Inflammatory macrophage treated with lipopolysaccharide for 1 hour (primary cell): ENCODE measurements at places on chromosomes 1 and 21.

GRCh38 chr1:64912191-64912590 is 54.2 kb downstream of the JAK1 start:
- no peak for DNase-seq

DNA sequence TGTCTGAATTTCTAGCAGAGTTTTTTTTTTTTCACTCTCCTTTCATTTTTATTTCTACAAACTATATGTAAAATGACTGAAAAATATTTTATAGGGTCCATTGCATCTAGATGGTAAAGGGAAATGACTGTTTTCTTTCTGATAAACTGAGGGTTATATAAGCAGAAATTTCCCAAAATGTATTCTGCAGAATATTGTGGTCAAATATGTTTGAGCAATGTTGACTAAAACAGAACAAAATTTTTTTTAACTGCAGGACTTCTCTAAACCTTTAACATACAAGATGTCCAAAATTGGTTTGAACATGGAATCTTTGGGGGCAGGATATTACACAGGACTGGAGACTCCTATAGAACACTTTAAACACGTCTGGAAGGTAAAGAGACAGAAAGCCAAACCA is 190.5 kb downstream of the TOMM20 start:
- DNase-seq = peak; percentile 75

DNA sequence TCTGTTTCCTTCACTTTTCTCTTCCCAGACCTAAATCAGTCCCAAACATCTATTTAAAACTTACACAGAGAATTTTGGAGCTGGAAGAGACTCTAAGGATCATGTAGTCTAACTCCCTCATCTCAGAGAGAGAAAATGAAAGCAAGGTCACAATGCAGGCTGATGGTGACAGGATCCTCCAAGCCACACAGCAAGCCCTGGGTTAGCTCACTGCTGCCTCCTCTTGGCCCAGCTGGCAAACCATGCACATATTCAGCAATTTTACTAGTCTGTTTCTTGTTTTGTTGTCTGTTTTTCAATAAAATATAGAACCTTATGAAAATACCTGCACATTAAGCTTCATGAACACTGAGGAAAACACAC is 27.7 kb upstream of the LY9 start:
- DNase-seq = peak; percentile 88

DNA sequence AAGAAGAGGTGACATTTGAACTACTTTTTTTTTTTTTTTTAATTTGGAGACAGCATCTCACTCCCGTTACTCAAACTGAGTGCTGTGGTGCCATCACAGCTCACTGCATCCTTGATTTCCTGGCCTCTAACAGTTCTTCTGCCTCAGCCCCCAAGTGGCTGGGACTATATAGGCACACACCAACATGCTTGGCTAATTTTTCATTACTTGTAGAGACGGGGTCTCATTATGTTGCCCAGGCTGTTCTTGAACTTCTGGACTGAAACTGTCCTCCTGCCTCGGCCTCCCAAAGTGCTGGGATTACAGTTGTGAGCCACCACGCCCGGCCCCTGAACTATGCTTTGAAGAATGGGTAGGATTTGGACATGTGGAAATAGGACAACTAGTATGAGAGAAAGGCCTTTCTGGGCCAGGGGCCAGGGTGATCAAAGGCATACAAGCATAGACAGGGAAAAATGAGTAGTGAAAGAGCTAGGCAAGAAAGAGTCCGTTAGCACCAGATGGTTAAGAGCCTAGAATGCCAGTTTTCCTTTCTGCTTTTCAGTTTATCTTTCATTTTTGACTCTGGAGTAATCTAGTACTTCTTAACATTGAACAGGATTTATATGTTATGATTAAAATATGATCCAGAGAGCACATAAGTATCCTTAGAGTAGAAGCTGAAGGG is 6.3 kb downstream of the RABGAP1L start:
- no peak for DNase-seq

GRCh38 chr1:41802532-41803501 is 115.9 kb downstream of the HIVEP3 start:
- peak; percentile 77 for DNase-seq

DNA sequence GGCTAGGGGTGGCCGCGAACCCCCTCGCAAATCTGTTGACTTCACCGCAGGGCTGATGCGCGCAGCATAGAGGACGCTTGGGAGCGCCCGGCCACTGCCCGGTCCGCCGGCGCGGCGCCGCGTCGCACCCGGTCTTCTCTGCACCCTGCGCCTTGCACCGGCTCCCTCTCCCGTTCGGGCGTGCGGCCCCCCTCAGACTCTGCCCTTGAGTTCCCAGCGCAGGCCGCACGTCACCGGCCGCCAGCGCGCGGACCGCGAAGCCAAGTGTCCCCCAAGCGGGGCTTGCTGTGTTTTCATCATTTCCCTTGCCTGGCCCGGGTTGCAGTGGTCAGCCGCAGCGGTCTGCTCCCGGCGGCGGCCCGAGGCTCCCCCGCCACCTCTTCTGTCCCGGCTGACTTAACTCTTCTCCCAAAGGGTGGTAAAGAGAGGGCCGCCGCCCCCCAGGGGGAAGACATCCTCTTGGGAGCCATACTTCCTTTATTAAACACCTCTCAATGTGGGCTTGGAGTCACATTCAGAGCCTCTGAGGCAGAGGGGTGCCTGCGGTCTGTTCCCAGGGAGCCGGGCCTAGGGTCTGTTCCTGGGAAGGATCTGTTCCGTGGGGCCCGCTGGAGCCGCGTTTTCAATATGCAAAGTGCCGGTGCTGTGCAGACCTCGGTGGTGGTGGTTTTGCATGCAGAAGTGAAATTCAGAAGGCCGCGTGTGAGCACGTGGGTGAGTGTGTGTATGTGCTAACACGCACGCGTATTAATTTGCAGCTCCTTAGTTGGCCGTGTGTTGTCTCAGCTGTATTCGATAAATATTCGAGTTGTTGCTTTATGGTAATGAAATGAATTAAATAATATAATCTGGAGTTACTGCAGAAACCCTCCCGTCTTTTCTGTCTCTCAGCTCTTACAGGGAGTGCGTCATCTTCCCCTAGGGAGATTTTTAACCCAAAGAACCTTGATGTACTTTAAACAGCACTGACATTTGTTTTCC is 17.6 kb downstream of the PBX1 start:
- no peak for DNase-seq

- no peak for DNase-seq
Measured at GRCh38 chr1:21313886-21314721, 23.8 kb upstream of the ECE1 start.

GRCh38 chr1:12488666-12489354 is 129.2 kb downstream of the DHRS3 start:
- no peak for DNase-seq

- DNase-seq = no peak
Measured at GRCh38 chr1:198169672-198170071, 12.9 kb downstream of the NEK7 start.

DNA sequence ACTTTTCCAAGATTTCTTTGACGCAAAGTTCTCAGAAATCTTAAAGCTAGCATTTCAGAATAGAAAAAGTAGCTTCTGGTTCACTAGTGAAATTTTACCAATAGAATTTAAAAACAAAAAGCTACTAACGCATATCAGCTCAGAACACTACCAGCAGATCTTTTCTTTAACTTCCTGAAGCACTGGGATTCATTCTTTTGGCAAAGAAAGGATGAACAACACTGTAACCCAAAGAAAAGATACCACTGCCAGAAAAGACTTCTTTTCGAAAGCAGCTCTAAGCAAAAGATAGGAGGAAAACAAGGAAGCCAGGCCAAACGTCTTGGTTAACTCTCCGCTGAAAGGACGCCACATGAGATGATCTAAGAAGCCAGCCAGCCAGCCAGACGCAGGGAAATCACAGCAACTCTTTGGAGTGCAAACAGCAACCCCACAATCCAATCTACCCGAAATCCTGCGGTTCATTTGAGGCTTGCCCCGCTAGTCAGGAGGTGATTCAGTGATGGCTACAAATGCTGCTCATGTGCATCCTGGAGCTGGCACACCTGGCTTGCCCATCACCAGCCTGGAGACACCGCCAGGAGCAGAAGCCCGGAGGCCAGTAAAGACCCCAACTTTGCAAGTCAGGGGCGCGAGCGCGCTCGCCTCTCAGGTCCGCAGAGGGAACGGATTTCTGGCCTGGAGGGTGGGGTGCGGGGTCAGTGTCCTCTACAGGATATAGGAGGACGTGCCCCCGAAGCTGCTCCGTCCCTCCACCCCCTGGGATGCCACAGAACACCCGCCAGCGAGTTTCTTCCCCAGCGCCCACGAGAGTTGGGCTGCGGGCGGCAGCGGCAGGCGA is 812 bp downstream of the NBPF1 start:
- peak; percentile 82 for DNase-seq

GRCh38 chr1:235409042-235409820 is 42.0 kb downstream of the TBCE start:
- DNase-seq = no peak

GRCh38 chr21:43578677-43579303 is 80.5 kb downstream of the HSF2BP start:
- DNase-seq = no peak

DNA sequence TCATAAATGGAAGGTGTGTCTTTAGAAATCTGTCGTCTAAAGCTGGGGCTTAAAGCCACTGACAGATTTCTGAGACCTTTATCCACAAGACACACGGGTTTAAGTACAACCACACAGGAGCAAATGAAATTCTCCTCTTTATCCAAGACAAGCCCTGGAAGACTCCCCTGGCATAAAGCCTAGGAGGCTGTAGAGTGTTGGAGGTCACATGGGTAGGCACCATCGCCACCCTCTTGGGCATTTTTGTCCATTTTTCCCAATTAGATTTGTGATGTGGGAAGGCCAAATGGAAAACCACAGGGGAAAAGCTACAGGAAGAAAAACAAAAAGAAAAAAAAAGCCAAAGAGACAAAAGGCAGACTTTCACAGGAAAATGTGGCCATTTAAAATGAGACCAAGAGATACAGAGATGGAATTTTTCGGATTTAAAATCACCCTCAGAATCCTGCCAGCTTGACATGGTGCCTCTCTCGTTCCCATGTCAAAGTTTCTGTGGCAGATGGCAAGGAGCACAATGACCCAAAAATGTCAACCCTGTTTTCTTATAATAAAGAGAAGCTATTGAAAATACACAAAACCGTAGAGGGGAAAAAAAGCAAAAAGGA is 91.9 kb downstream of the PLD5 start:
- no peak for DNase-seq

DNA sequence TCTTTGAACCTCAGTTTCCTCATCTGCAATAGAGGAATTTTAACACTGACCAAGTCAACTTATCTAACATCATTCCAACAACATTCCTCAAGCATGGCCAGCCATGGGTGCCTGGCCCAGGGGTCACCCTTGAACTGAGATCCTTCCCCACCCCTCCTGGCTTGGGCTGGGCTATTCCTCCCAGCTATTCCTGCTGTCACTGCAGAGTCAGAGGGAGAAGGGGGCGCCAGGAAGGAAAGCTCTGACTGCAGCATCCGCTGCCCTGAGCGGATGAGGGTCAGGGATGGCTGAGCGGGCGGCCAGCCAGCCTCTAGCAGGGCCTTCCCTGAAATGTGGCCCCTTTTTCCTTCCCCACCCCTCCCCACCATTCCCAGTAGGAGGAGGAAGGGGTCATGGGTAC is 3.1 kb downstream of the TINAGL1 start:
- DNase-seq = no peak

DNA sequence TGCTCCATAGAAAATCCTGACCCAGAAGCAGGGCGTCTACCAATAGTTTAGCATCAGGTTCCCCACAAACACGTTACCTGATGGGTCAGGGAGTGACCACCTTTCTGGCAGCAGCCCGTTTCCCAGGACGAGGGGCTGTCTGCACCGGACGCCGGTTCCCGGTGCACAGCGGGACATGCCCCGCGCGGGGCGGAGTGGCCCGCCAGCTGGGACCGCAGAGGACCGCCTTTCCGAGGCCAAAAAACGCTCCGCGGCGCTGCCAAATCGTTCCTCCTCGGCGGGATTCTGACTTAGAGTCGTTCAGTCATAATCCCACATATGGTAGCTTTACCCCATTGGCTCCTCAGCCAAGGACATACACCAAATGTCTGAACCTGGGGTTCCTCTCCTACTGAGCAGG is 126.1 kb downstream of the LIPI start:
- DNase-seq = no peak

DNA sequence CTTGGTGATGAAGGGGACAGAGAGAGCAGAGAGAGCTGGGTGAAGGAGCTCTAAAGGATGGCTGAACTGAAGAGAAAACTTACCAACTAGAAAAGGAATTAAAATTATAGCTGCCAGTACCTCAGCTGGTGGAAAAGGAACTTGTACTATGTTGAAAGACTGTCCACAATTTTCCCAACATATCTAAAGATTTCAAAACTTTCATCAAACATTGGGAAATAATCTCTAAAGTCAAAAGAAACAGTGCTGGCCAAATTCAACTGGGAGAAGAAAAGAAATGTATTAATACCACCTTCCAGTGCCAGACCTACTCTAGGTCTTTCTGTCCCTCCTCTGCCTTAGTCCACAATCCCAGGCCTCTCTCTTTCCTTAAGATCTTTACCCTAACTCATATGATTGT is 6.1 kb downstream of the SMG5 start:
- peak; percentile 74 for DNase-seq

GRCh38 chr1:84505493-84506001 is 639 bp upstream of the SPATA1 start:
- DNase-seq = peak; percentile 82

GRCh38 chr1:209536843-209537242 is 46.7 kb upstream of the CAMK1G start:
- no peak for DNase-seq

DNA sequence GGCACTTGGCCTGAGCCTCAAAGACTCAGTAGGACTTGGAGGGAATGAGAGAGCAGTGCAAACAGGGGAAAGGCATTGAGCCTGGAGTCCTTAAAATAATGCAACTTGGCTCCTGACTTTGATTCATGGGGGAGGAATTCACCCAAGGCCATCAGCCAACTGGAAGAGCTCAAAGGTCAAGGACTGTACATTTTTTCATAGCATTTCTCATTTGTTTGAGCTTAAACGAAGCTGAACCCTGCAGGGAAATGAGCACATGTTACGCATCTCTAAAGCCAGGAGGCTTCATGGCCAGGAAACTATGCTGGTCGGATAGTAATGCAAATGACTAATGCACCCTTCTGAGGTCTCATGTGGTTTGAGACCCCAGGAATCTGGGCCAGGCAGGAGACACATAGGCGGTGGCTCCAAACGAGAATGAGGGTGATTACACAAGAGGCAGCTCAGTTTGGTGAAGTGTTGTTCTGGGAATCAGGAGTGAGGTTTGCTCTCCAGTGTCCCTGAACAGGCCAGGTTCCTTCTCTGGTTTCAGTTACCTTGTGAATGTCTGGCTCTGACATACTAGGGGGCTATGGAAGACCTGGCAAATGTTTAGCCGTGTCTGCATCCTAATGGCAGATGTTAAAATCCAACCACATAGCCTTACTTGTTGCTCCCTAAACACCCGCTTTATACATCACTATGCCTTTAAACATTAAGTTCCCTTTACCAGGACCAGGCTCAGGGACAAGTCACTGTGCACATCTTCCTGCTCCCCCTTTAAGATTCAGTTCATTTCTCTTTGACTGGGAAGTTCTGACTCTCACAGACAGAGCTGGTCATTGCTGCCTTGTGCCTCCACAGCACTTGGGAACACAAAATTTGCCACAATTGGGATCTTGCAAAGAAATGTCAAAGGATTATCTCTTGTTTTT is 503.9 kb upstream of the USP24 start:
- DNase-seq = no peak

DNA sequence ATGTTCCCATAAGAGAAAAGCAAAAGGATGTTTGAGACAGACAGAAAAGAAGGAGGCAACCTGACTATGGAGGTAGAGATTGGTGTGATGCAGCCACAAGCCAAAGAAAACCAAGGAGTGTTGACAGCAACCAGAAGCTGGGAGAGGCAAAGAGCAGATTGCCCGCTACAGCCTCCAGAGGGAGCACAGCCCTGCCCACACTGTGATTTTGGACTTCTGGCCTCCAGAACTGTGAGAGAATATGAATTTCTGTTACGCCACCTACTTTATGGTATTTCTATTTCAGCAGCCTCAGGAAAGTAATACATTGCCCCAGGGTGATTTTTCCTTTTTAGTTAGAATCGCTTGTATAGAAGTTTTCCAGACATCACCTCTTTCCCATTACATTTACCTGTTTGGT is 28.4 kb downstream of the SLAMF6 start:
- DNase-seq = peak; percentile 4
